ENCODE measurements at places on chromosomes 5 and 9. TPM values are rescaled to one million over a fixed set of nuclear protein-coding genes. Genes with fewer than 3 reads are reported as not detected.

DNA sequence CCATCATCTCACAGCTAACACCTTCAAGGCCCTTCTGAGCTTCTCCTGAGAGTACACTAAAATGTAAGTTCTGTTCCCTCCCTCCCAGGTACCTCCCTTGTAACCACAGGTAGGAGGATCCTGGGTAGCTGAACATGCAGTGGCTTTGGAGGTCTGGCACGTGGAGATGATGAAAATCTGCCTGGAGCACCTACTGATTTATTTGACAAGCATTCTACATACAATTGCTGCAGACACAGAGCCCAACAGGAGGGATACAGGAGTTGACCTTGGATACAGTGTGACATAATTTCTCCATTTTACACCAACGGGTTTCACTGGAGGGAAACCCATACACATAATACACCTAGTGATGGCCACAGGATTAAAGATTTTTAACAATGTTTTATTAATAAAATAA lies 478.7 kb downstream of the SEMA5A start:
- DNase-seq, result no peak

DNA sequence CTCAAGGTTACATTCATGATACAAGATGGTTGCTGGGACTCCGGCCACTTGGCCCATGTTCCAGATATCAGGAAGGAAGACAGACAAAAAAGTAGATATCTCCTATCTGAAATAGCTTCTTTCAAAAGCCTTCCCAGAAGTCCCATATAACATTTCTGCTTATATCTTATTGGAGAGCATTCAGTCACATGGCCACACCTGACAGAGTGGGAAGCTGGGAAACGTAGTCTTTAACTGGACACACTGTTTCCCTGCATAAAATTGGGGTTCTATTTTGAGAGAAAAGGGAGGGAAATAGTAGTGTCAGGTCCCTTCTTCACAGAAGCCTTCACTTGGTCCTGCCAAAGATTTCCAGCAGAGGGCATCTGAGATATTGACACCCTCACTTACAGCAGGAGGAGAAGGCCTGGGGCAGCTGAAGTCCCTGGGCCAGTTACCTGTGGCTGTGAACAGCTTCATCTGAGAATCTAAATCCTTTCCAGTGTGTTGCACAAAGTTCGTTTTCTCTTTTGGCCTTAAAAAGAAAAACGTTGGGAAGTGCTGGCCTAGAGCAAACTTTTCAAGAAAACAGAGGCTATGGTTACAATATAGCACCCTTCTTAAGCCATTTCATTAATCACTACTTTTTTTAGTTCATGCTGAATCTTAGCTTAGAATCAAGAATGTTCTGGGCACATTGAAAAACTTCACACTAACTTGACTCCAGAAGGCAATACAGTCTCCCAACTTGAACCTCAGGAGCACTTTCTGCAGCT lies 33.5 kb downstream of the SPEF2 start:
- DNase-seq, result peak; percentile 50

DNA sequence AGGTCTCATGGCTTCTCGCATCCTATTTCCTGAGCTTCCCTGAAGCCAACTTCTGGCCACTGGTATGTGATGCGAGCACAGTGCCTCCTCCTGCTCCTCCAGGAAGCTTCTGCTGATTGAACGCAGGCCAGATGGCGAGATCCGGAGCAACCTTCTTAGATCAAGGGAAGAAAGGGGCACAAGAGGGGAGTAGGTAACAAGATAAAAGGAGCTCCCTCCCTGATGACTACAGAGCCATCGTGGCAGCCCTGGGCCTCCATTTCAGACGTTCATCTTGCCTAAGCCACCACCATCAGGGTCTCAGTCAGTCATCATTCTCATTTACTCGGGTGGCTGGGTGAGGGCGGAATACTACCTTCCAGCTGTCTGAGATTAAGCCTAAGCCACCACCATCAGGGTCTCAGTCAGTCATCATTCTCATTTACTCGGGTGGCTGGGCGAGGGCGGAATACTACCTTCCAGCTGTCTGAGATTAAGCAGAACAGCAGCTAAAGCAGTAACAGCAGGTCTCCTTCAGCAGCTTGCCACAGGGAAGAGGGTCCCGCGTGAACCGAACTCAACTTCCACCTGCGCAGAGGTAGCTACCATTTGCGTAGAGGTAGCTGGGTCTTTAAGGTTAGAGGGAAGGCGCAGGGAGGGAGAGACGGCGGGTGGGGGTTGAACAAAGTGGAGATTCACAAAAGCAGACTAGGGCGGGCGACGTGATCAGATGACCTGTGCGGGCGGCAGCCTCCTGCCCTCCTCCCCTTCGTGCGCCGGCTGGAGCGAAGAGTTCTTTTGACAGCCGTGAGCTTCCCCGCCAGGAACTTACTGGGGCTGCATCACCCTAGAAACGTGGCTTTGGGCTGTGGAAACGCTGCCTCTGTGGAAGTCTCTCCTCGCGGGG lies 27.9 kb upstream of the MGAT1 start:
- peak; percentile 62 for DNase-seq

DNA sequence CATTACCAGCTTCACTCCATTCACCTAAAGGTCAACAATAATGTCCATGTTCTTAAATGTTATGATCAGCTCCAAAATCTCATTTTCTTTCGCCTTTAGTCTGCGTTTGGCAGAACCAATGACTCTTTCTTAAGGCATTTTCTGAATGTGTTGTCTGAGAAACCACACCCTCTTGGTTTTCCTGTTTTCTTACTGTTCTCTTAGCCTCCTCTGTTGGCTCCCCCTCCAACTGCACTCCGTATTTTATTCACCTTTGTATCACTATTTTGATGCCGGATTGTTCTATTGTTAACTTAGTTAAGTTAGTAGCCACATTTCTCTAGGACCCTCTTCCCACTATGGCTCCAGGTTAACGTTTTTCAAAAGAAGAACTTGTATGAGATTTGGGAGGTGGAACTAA lies 185.6 kb downstream of the DMAC1 start:
- no peak for DNase-seq

DNA sequence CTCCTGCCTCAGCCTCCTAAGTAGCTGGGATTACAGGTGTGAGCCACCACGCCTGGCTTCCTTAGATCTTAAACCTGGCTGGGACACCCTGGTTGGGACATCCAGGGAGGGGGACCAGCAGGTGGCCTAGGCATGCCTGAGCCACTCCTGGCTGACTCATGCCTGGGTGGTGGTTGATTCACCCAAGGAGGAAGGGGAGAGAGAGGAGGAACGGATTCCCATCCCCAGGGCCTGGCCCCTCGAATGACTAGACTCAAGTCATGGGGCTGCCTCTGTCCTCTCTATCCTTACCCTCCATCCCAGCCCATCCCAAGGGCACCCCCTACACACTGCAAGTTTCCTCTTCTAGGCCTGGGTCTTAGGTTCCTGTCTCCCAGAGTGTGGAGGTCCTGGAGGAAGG lies 12.7 kb downstream of the EEIG1 start:
- no peak for DNase-seq

GRCh38 chr9:20315677-20316076 lies 306.6 kb downstream of the MLLT3 start:
- no peak for DNase-seq

DNA sequence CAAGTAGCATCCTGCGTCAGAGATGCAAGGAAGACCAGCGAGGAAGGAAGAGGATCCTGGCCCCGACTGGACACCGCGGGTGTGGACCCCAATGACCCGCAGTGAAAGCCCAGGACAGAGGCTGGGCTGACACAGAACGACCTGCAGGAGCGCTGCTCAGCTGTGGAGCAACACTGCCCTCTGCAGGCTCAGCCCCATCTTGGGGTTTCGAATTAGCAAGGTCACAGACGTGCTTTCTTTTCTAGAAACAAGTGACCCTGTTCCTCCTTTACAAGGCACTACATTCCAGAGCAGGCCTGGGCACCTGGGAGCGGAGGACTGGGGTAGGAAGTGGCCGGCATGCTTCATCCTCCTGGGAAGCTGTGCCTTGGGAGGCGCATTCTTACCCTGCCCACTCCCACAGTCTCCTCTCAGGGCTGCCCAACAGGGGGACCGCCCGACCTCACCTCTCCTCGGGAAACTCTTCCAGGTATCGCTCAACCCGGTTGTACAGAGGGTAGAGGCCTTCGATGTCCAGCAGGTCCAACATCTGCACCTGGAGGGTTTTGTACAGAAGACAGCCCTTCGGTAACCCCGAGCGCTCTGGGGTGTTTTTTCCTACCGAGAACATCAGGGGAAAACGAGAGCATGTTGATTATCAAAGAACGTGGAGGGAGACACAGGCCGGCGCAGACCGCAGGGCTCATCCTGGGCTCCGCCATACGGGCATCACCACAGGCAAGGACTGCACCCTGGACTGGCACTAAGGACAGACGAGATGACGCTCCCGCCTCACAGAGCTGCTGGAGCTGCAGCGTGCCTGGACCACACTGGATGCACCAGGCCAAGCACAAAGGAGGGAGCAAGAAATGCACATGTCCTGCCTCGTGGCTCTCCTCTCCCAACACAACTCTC lies 35.0 kb downstream of the IPPK start:
- DNase-seq, result peak; percentile 40

DNA sequence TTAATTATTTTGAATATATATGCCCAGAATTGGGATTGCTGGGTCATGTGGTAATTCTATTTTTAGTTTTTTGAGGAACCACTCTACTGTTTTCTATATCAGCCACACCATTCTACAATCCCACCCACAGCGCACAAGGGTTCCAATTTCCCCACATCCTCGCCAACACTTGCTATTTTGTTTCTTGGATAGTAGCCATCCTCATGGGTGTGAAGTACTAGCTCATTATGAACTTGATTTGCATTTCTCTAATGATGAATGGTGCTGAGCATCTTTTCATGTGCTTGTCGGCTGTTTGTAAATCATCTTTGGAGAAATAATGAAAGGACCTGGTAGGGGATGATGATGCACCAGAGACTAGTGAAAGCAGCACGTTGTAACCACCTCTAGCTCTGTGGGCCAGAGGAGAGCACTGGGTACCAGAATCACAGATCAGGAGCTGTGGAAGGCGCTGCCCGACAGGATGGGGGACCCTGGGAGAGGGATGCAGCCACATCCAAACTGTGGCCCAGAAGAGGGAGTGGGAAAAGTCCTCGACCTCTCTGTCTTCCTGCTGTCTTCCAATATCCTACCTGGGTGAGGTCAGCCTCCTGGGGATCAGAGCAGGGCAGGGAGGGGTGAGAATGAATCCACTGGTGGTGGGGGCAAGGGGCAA lies 155.4 kb downstream of the RGS3 start:
- DNase-seq, result no peak

DNA sequence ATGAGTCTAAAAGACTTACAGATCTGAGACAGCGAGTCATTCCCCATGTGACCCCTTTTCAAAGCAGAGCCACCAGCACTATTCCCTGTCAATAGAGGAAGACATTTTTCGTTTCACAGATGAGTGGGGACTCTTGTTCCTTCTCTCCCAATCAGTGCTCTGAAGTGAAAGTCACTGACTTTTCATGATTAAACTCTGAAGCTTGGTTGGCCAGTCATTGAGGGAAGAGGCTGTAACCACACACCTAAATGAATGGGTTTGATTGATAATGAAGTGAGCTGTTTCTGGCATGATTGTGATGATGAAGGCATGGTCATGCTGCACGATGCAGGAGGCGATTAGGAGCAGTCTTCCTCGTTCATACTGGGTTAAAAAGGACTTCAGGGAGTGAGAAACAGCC lies 171.9 kb downstream of the ZNF462 start:
- no peak for DNase-seq

GRCh38 chr9:28289746-28290145 lies 716.5 kb upstream of the C9orf72 start:
- DNase-seq, result no peak

DNA sequence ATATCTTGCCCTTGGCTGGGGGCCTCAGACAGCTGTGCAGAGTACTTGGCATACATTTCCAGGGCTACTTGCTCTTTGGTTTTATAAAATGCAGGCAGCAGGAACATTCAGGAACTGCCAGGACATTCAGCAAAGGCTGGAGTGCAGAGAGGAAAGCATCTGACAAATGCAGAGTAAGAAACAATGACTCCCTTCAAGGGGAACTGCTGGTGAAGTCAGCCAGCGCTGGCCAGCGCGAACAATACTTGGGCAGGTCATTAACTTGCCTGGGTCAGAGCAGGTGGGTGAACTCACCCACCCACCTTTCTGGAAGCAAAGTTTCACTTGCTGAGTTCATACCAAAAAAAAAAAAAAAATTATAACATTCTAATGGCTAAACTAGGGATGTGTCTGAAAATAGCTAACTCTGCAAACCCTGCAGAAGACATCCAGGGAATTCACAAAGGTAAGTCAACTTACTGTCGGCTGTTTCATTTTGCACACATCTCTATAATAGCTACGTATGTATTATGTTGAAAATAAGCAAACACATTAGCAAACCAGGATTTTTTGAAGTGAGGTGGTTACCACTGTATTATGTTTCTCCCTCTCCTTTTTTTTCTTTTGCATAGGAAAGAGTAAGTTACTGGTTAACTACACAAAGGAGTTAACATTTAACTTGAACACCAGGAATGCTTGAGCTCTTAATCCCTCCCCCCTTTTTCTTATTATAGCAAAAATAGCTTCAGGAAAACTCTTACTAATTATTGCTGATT lies 152.2 kb downstream of the GLIS3 start:
- DNase-seq, result no peak

GRCh38 chr5:85148701-85149100 lies 764.0 kb upstream of the EDIL3 start:
- no peak for DNase-seq

- no peak for DNase-seq
Observed at GRCh38 chr5:89374818-89375521, 492.0 kb upstream of the MEF2C start.

DNA sequence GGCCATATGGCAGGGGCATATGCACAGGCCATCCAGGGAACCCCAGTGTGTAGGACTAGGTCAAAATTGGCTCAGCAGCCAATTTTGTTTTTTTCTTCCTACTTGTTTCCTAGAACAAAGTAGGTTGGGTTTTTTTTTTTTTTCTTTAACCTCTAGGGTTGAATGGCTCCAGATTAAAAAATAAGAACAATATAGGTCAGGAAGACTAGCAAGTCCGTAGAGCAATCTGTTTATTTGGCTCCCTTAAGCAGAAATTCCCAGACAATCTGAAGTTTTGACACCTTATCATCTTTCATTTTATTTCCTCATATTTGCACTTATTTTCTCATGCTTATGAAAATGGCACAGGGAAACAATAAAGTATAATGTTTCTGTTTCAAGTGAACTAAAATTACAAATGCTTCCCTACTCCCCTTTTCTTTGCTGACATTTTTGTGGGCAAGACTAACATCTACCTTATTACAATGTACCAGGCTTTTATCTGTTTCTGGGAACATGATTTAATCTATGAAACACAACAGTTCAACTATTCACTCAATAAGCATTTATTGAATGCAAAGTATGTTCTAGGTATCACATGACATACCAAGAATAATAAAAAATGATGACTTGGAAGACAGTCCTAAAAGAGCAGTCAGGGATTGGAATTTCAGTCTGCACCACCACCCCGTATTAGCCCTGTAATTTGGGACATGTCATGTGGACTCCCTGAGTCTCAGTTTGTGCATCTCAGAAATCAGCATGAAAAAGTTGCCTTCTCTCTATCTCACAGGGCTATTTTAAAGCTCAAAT lies 30.5 kb downstream of the TLR4 start:
- no peak for DNase-seq

SLCO6A1 gene
- not detected for total RNA-seq

PRDM9 gene
- not detected for total RNA-seq

GALNT12 gene
- 11.3 TPM for total RNA-seq

ADGRD2 gene
- not detected for total RNA-seq

OR1J2 gene
- total RNA-seq, result 0.30 TPM

ADAMTS6 gene
- total RNA-seq, result 2.4 TPM

Measured in T-helper 17 cell (primary cell).